ENCODE measurements at places on chromosomes 2 and 18. TPM values are rescaled to one million over a fixed set of nuclear protein-coding genes. Genes with fewer than 3 reads are reported as not detected.

GCG gene
- total RNA-seq, result not detected

ALKAL2 gene
- total RNA-seq, result 1.3 TPM

MAP4K4 gene
- total RNA-seq, result 99.5 TPM

SULT1C2 gene
- 0.55 TPM for total RNA-seq

MRPL19 gene
- total RNA-seq, result 60.1 TPM

GNLY gene
- total RNA-seq, result 2.3 TPM

SP140L gene
- 5.7 TPM for total RNA-seq

DNA sequence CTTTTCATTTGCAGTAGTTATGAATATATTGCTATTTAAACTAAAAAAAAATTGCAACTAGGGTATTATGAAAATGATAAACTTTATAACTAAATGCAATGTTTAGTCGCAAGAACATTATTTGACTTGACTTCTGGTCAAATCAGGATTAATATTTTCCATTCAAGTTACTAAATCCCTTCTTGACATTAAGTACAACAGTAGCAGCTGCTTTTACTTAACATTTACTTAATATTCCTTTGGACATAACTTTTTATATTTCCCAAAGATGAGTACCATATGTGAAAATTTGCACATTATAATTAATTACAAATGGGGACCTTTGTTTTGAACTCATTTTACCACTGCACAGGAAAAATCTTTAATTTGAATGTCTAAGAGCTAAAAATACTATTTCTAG is 74.0 kb downstream of the PMS1 start:
- no peak for DNase-seq

GRCh38 chr2:186058614-186059013 is 320.0 kb downstream of the FSIP2 start:
- DNase-seq, result no peak

DNA sequence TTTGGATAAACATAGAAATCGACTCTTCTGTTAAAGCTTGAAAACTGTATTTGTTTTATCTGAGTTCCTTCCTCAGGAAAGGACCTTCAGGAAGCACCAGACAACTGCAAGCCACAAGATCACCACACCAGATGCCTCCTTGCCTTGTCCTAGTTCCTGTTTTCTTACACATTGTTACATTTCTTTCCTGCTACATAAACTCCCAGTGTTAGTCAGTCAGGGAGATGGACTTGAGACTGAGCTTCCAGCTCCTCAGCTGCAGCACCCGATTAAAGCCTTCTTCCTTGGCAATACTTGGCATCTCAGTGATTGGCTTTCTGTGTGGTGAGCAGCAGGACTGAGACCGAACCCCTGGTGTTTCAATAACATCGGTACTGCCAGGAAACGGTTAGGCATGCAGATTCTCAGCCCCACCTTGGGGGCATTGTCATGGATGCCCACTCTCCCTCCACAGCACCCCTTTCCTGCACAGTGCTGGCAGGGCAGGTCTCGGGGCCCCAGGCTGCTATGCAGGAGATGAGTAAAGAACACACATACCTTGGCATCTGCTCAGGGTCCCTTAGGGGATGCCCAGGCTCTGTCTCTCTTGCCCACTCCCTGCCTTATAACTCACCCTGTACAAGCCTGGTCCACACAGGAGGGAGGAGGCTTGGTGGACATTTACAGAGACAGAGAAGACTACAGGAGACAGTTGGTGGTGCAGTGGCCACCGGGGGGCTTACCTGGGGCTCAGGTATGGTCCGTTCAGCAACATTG is 32.6 kb downstream of the ANKMY1 start:
- DNase-seq, result no peak

DNA sequence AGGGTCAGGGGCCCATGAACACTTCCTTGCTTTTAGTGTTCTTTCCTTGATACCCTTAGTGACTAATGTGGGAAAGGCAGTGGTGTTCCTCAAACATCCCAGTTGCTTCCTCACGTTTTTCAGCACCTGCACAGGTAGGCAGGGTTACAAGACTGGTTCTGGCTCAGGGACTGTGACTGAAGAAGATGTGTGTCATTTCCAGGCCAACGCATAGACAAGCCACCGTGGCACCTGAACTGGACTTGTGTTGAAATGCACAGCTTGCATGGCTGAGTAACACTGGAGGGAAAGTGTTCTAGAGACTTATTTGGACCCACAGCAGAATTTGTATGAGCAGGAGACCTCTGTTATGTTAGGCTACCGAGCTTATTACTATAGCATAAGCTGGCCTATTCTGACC is 107.9 kb downstream of the SPOPL start:
- DNase-seq, result no peak

- no peak for DNase-seq
These were observed 44.7 kb downstream of the CMPK2 start for GRCh38 chr2:6820903-6821584.

GRCh38 chr2:37543999-37544557 is 127.4 kb downstream of the CDC42EP3 start:
- DNase-seq, result no peak

GRCh38 chr2:135893374-135893794 is 17.1 kb upstream of the MCM6 start:
- no peak for DNase-seq

- no peak for DNase-seq
These were observed 437.2 kb upstream of the ID2 start for GRCh38 chr2:8244639-8245038.

DNA sequence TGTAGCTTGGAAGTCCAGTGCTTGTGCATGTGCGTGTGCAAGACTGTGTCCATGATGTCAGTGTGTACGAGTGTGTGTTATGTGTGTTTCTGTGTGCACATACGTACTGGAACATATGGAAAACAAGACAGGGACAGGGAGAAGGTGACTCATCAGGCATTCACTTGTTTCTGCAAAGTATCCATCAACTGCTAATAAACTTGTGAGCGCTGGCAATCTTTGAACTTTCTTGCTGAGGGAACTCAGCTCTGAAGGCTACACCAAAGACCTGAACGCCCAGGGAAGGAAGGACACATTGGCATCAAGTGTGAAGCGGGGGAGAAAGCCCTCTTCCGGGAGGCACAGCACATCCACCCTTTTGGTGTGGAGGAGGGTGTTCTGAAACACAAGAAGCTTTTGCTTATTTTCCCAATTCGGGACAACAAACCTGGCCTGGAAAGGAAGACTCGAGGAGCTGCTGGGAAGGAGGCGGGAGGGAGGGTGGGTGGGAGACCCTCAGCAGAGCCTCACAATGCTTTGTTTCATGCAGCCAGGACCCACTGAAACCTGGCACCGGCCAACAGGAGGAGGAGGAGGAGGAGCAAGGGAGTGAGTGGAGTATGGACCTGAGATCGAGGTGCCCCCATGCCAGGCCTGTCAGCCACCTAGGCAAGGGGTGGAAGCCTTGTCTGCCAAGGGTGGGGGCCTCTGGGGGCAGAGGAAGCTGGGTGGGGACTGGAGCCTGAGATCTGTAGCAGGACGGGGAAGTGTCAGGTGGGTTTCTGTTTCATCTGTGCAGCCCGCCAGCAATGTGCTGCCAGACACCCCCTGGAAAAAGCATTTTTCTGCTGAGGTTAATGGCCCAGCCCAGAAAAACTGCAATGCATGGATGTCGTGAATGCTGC is 26.8 kb downstream of the SMAD7 start:
- no peak for DNase-seq

DNA sequence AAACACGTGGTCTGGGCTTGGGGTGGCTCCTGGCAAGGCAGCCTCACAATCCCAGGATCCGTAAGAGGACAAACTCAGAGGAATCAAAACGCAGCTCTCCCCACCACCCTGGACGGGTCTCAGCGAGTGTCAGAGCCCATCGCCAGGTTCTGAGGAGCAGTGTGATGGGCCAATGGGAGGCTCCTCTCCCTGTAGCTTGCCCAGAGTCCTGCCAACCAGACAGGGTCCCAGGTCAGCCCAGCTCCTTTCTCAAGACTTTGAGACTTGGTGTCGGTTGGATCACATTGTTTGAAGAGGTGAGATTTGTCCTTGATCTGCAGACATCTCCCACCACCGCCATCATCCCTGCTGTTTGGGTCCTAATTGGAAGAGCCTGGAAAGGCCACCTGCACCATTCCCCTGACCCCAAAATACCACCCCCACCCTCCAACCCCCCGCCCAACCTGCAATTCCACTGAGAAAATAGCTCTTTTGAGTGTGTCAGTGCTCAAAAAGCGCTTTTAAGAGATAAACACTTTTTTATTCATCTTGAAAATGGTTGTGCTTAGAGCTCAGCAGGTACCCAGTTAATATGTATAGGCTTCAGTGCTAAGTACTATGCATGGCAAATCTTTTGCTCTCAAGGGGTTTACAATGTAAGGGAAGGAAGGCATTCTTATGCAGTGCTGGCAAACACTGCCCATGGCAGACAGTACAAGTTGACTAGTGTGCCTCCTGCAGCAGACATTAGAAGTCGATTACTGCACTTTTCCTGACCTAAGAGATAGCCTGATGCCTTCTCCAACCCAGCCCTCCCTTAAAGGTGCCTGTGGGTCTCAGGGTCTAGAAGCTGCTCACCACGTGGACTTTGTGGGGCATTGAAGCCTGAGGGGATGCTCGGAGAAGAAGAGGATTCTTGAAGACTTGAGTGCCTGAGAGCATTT is 50.6 kb downstream of the GLI2 start:
- DNase-seq, result no peak

GRCh38 chr2:28624793-28625701 is 126.6 kb upstream of the PPP1CB start:
- DNase-seq, result peak; percentile 75

GRCh38 chr2:107412209-107412904 is 414.3 kb upstream of the RGPD4 start:
- DNase-seq, result no peak

DNA sequence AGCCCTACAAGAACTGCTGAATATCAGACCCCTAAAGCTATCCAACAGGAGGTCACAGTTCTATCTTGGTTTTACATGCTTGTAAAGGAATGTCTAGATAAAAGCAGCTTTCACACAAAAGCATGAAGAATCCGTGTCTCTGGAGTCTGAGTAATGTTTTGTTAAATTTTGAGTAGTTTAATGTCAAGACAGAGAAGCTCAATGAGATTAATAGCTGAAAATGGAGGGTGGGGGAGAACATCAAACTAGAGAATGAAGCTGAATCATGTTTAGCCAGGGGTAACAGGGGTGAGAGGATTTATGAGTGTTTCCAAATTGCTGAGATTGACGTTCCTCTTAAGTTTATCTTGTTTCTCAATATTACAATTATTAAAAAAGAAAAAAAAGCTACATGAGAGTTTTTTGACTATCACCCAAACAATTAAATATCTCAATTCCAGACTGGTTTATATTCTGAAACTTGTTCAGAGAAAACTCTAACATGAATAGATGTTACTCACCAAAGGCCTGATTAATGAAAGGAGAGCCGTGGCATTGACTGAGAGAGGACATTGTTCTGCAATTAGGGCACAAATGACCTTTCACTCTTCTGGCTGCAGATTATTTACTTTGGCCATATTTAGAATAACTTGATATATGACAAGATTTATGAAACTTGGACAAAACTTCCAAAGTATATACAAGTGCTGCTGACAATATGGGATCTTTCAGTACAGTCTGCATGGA is 266.4 kb upstream of the ETAA1 start:
- no peak for DNase-seq

DNA sequence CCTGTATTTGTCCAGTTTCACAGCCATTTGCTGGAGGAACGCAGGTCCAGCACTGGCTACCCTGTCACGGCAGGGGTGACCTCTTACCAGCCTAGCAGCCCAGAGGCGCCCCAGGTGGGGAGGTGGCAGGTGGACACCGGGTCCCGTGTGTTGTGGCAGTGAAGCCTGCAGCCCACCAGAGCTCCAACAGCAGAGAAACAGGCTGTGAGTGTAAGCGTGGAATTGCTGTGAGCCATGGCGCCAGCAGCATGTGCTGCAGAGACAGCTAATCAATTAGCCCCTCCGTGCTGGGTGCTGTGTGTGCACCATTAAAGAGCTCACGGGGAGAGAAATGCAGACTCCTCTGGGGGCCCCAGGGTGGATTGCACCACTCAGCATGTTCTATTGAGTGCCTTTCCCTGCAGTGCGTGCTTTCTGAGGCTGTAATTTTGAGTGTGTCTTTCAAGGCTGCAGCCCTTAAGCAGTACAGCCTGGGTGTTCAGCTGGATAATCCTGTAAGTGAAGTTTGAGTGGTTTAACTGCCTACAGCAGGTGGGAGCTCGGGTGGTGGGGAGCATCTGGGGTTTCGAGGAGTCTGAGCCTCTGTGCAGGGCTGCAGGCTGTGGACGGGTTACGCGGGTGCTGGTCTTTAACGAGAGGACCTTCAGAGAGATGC is 15.9 kb downstream of the RTP5 start:
- peak; percentile 26 for DNase-seq

DNA sequence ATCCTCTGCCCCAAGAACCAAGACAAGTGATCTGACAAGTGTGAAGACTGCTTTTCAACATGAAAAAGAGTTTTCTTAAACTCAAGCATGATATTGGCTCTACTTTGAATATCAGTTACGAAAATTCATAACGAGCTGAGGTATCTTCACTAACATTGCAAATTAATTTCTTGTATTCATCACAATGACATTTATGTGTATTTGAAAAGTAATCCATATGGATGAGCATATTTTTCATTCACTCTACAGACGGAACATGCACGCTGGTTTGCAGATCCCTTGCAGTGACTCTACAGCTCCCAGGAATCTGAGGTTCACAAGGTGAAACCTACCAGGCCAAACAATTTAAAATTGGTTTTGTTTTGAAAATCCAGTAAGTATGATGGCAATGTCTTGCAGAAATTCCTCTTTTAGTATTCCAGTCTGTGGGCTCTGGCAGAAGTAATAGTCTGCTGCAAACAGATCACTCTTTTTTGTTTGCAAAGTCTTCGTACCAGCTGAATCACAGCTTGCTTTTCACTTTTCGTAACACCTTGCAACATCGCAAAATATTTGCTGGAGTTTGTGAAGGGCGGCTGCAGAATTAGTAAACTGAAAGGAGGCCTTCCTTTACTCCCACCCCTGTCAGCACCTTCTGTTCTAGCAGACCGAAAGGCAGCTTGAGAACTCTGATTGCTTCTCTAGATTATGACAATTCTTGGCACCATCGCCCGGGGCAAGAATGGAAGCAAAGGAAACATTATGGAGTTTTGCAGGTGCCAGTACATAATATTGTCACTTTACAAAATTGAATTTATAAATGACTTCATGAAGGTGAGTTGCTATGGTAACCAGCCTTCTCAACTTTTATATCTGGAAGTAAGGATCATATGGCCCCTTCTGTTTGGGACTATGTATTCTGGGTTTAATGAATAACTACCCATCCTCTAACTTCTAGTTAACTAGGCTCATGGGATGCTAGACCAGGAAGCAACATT is 168.7 kb downstream of the TMEM247 start:
- DNase-seq, result no peak

DNA sequence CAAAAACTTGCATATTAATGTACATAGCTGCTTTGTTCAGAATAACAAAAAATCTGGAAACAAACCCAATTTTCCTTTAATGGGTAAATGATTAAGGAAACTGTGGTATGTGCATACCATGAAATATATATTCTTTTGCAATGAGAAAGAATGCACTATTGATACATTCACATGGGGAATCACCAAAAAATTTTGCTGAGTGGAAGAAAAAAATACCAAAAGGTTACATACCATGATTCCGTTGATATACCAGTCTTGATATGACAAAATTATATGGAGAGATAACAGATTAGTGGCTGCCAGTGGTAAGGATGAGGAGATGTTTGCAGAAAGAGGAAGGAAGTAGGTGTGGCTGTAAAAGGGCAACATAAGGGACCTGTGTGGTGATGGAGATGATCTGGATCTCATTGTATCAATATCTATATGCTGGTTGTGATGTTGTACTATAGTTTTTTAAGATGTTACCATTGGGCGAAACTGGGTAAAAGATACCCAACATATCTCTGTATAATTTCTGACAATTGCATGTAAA is 54.6 kb upstream of the BCL2L11 start:
- DNase-seq, result no peak
